ENCODE measurements at places on chromosomes 4 and X.

GRCh38 chr4:3810111-3810680, 44.0 kb downstream of the ADRA2C start:
- no peak for DNase-seq

GRCh38 chr4:111204797-111205196, 581.9 kb upstream of the PITX2 start:
- DNase-seq, result no peak

- DNase-seq, result no peak
Observed at GRCh38 chr4:165383591-165384073, 4.8 kb downstream of the CPE start.

GRCh38 chrX:13346646-13347045, 26.8 kb upstream of the ATXN3L start:
- no peak for DNase-seq

DNA sequence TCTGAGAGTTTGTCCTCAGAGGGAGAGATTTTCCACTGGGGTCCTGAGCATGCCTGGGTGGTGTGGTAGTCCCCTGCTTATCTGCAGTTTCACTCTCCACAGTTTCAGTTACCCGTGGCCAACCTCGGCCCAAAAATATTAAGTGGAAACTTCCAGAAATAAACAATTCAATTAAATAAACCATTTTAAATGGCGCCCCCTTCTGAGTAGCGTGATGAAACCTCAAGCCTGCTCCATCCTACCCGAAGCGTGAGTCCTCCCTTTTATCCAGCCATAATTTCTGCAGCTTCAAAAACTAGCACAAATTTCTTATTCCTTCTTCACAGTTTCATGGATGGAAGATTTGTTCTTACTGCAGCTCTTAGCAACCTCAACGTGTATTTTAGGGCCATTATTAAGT, 26.7 kb downstream of the PNMA6E start:
- DNase-seq, result no peak

DNA sequence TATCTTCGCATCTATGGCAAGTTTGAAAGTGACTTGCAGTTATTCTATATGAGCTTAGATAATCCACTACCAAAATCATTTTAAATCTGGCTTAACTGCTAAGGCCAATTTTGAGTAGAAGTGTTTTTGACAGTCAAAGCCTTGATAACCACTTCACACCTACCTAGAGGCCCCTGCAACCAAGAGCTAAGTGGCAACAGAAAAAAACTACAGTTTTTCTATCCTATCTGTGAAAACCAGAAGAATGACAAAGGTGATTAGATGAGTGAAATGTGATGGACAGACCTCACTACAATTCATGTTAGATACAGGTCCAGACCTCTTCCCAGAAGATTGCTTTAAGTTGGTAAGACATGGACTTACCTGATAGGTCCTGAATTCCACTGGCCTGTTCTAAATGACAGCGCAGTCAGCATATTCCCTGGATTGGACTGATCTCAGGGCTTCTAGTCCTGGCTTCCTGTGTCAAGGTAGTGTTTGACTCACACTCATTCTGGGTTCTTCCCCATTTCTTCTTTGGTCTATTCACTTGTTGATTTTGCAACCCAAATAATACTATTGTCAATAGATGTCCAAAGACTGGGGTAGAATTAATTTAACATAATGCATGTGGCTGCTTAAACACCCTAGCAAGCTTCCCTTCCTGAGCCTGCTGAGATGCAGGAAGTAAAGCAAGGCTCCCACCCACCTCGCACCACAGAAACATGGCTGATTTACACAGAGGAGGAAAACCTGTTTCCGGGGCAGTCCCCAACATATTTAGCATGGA, 65.1 kb downstream of the PPP3CA start:
- DNase-seq, result no peak

GRCh38 chrX:3462166-3462508, 115.7 kb upstream of the MXRA5 start:
- DNase-seq, result no peak

- DNase-seq, result peak; percentile 54
Observed at GRCh38 chrX:102651242-102652011, at the start of gene GPRASP1. GPRASP1 (plus strand) TSS chrX:102651483; CDS start chrX:102653914, 2,431 bp downstream.

DNA sequence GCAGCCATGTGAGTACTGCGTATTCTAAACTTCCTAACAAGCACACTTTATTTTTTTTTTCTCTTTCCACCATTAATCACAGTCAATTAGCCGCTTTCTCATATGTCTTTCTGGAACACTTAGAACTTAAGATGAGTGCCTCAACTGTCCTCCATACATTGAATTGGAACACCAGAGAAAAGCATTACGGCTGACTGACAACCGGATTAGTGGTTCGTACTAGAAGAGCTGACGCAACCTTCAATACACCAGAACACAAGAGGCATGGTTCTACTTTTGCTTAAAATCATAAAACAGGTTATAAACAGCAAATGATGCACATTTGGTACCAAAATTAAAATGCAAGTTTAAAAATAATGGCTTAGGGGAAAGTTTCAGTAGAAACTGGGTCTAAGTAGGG, 3.3 kb downstream of the TMEM47 start:
- no peak for DNase-seq

DNA sequence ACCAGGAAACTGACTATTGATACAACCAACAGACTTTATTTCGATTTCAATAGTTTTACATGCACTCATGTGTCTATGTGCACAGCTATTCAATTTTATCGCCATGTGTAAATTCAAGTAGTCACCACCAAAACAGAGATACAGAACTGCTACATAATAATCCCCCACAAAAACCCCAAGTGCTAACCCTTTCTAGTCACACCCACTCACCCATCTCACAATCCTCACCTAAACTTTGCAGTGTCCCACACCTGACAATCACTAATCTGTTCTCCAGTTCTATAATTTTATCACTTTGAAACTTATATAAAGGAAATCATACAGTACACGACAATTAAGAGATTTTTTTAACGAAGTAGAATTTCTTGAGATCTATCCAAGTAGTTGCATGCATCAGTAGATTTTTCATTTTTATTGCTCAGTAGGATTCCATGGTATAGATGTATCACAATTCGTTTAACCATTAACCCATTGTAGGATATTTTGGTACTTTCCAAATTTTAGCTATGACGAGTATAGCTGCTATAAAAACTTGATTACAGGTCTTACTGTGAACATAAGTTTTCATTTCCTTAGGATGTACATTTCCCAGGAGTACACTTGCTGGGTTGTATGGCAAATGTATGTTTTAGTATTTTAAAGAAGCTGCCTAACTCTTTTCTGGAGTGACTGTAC, 85.9 kb downstream of the CASK start:
- DNase-seq, result no peak

- no peak for DNase-seq
Observed at GRCh38 chrX:78388663-78389062, 61.3 kb upstream of the CYSLTR1 start.

DNA sequence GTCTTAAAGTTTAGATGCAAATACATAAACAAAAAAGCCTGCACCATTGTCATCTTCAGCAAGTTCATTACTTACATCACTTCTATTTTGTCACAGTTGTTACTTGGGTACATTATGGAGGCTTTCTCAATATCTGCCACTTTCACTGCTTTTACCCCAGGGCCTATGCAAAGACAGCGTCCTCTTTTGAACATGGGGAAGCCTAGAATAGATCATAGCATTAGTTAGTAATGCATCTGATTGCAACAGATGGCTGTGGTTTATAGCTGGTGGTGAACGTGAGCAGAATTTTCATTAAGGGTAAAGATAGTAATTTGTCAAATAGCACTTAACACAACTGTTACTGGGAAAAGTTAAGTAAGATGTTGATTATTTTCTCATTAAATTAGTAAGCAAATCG, 729 bp downstream of the CXCL11 start:
- DNase-seq, result no peak

DNA sequence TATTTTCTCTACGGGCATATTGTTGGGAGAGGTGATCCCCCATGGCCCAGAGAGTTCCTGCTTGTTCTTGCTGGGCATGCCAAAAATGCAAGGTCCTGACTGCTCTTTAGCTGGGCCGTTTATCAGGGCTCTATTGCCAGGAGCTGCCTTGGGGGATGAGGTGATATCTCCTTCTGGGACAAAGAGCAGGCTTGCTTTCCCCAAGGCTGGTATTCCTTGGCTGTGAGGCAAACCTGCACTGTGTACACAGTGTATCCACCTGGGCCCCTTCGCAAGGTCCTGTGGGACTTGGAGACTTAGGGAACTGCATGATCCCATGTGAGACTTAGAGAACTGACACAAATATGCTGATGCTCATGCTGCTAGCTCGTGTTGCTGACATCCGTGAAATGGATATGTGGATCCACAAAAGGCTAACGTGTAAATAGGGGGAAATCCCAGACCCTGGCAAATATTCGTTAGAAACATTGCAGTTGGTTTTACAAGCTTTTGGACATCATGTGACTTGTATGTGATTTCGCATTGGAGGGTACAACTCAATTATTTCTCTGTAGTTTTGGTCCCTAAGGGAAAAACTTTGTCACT, 24.4 kb upstream of the ZFX start:
- DNase-seq, result no peak

DNA sequence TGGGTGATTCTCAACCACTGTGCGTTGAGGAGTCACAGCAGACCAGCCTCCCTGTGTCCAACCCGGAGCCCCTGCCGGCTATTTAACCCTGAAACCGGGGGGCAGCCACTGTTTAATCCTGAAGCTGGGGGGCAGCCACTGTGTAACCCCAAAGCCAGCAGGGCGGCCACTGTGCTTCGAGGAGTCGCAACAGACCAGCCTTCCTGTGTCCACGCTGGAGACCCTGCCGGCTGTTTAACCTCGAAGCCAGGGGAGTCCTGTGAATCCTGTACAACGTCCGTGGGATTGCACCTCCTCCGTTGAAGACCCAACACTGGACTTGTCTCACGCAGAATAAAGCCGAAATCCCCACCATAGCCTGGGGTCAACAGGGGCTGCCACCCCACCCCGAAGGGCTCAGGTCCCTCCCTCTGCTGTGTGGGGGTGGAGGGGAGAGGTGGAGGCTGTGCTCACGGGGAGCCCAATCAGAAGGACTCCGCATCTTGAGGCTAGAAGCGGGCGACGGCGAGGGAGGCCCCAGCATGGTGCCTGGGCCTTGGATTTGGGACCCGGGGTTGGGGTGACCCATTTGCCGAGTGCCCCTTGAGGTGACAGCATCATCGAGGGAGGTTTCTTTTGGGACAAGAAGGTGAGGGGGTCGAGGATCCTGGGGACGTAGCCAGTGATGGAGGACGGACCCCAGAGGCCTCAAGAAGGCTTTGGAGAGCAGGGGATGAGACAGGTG, 94.9 kb downstream of the ADRA2C start:
- DNase-seq, result no peak

DNA sequence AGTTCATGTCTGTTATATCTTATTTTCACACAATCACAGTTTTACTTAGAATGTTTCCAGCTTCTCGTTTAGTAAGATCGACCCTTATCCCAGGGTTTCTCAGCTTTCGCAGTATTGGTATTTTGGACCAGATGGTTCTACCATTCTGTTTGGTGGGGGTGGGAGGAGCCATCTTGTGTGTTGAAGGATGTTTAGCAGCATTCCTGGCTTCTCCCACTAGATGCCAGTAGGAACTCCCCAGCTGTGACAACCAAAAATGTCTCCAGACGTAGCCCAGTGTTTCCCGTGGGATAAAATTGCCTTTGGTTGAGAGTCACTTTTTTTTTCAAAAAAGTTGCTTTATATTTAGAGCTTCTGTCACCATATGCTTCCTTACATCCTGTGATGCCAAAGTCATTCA, 90.9 kb upstream of the TLR2 start:
- DNase-seq, result no peak

DNA sequence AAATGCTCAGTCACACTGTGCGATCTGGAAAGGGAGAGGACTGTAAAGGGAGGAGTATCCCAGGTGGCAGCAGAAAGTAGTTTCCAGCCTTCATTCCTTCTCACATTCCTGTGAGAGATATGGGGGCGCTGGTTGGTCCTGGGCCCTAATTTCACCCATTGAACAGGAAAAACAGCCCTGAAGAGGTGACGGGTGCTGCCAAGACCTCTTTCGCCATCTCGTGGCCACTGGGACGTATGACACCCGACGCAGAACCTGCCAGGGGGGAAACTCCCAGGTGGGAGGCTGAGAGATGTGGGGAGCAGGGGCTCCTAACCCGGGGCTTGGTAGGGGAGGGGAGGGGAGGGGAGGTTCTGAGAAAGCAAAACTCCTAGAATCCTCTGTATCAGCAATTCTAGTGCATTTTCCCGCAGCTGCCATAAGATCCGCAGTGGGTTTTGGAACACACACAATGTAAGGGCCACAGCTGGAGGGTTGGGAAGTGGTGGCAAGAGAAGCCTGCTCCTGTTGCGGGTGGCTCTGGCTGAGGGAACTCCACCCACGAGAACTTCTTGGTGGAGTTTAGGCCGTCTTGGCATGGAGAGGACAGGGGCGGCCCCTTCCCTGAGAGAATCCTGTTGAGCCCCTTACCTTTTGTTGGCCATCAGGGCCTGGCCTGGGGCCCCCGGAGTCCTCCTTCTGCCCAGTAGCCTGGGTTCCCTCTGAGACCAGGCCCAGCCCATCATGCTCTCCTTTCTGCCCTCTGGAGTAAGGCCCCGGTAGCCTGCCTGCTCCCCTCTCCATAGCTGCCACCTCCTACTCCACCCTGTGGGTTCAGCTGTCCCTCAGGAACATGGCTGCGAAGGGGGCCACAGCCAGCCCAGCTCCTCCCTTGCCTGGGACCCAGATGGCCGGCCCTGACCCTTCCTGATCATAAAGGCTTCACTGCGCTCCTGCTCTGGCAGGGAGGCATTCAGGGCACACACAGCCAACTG, 134.1 kb downstream of the OR13H1 start:
- peak; percentile 3 for DNase-seq

DNA sequence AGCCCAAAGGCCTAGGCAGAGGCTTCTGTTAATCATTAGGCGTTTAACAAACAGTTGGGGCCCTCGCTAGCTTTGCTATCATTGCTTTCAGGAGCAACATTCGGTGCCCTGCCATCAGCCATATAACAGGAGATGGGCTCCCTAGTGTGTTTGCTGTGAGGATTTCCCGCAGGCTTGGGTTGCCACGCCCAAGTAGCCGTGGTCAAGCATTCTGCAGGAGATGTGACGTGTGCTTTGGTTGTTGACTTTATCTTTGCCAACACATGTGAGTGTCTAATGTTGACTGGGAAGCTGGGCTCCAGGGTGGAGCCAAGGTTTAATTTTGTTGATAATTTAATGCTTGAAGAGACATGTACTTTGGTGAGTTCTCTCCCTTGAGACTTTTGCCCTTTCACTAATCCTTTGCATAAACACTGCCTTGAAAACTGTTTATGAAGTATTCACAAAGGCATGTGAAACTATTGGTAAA, 184.6 kb upstream of the KIT start:
- no peak for DNase-seq

- no peak for DNase-seq
Observed at GRCh38 chr4:121783210-121783609, 17.9 kb upstream of the EXOSC9 start.

- no peak for DNase-seq
Observed at GRCh38 chrX:20294284-20294683, 27.6 kb upstream of the RPS6KA3 start.

GRCh38 chr4:96525898-96526297, 686.0 kb downstream of the PDHA2 start:
- DNase-seq, result no peak

GRCh38 chrX:16087076-16087475, 36.3 kb upstream of the GRPR start:
- no peak for DNase-seq

DNA sequence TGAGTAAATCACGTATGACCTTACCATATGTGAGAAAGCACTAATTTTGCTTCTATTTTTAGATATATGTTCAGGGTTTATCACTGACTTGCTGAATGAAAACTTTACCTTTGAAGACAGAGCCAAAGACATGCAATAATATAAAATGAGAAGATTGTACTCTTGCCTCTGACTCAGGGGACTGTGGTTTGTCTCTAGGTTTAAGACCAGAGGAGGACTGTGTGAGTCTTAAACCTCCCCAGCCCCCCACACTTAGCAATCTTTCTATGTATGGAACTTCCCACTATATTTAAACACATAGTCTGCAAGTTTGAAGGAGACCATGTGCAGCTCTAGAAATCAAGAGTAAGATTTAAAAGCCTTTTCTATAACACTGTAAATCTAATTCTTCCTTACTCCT, 368.7 kb upstream of the FAM241A start:
- DNase-seq, result no peak

All from activated CD8-positive, alpha-beta memory T cell treated with anti-CD3 and anti-CD28 coated beads for 1 hour (primary cell).